ENCODE measurements at places on chromosomes 1 and 21.

- no peak for DNase-seq
These were observed 10.8 kb downstream of the MCL1 start for GRCh38 chr1:150568594-150568966.

GRCh38 chr1:207944571-207944970 lies 33.6 kb upstream of the CD34 start:
- DNase-seq = no peak

DNA sequence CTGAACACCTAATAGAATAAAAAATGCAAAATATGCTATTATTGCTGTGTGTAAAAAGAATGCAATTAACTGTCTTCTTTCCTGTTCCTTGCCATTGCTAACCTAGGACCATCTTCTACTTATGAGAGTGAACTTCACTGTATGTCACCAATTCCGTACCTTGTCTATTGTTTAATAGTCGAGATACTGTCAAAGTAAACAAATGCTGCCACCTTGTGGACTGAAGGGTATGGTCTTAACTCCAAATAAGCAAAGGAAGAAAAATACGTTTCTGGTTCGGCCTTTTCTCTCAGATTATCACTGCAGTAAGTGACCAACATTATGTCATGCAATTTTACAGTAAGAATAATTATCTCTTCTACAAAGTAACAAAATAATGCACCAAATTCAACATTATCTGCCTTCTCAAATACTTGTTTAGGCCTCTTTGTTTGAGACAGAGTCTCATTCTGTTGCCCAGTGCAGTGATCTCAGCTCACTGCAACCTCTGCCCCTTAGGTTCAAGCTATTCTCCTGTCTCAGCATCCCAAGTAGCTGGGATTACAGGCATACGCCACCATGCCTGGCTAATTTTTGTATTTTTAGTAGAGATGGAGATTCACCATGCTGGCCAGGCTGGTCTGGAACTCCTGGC lies 133.4 kb downstream of the COP1 start:
- no peak for DNase-seq

DNA sequence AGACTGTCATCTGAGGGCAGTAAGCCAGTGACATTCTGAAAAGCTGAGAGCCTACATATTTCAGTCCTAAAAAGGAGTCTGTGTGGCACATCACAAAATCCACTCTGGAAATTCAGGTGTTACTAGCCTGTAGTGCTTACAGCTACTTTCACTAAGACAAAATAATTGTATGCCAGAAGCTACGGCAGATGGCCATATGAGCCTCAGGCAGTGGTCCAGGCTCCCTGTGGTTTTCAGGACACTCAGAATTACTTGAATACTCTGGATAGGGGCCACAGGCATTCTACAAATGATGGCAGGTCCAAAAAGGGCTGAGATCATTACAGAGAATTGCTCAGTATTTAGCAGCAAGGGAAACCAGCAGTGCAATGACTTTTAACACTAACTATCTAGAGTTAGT lies 527.1 kb downstream of the MRPL39 start:
- DNase-seq = no peak

DNA sequence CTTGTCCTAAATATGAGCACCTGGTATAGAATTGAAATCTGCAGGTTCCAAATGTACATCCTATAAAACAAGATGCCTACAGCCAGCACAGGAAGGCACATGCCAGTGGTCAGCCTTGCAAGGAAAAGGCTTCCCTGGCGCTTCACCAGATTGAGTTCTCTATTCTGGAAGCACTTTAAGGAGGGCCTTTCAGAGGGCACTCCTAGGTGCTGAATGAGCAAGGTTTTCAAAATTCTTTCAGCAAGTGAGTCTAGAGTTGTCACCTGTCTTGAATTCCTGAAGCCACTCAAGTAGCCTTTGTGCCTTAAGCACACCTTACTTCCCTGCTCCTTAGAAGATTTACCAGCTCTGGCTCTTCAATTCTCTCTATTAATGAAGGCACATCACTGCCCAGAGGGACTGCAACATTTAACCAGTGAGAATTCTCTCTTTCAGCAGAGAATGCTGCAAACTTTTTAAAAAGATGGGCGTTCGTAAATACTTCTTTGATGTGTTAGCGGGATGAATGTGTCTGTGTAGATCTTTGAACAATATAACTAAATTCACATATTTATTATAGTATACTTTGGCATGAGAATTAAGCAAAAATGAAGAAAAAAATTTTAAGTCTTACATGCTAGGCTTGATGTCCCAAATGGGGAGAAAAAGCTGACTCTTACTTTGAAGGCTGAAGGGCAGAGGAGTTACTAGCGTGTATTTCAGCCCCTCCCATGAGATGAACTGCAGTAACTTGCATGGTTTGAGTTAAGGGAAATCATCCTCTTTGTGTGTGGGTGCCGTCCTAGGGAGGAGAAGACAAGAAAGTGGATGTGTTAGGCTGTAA lies 162.0 kb downstream of the NTPCR start:
- DNase-seq = no peak

DNA sequence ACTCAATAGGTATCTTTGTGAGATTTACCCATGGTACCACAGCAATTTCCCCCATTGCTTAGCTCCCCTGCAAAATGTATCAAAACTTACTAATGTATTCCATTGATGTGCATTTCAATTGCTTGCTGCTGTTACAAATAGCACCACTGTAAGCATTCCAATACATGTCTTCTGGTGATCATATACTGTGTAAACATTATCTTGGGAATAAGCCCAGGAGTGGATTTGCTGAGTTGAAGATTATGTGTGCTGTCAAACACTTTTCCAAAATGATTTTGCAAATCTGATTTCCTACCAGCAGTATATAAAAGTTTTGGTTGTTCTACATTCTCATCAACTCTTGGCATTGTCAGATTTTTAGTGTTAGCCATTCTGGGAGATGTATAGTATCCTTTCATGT lies 141.0 kb upstream of the KCTD3 start:
- no peak for DNase-seq

DNA sequence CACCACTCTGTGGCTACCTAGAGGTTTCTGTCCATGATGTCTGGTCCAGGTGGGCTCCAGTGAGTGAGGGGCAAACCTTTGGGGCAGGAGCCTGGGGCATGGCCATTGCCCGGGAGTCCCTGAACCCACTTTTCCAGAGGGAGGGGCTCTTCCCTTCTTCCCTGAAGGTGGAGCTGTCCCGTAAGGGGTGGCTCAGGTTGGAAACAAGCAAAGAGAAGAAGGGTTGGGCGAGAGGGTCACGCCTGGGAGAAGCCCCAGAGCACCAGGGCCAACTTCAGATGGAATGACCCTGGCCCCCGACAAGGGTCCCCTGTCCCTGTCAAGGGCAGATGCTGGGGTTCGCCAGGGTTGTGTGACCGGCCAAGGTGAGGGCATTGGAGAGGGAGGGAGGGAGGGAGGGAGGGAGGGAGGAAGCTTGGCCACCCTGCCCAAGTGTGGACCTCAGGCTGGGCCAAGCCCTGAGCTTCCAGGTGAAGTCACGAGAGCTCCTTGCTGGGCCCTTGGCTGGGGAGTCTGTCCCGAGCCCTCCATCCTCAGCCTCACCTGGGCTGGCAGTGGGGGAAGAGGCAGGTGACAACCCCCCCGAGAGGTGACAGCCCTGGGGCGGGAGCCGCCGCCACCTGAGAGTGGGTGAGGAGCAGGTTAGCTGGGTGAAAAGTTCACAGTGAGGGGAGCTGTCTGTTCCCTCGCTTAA lies 69.6 kb downstream of the DHRS3 start:
- no peak for DNase-seq

- no peak for DNase-seq
These were observed 277.4 kb downstream of the ZNF648 start for GRCh38 chr1:181784039-181784683.

All from Right ventricle myocardium inferior (tissue), 1 donor.